ENCODE measurements at places on chromosomes 2 and 18.

DNA sequence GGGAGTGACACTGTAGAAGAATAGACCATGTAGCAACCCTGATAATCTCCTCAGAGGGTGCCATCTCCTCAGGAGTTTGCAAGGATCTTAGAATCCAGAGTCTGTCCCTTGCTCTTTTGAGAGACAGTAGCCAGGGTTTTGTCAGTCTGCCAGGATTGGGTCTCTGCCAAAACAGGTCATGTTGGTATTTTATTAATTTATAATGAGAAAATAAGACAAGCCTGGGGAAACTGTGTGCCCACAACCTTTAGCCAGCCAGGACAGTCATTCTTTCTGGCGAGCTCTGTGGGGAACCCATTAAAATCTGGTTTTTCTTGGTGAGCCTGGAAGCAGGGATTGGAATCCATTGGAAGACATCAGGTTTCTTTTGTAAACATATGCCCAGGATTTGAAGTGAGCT is 78.6 kb downstream of the PTPRM start:
- no peak for DNase-seq

- DNase-seq, result no peak
Measured at GRCh38 chr2:16570516-16570915, 95.1 kb downstream of the CYRIA start.

GRCh38 chr2:174580951-174581350 is 16.7 kb downstream of the WIPF1 start:
- DNase-seq, result no peak

DNA sequence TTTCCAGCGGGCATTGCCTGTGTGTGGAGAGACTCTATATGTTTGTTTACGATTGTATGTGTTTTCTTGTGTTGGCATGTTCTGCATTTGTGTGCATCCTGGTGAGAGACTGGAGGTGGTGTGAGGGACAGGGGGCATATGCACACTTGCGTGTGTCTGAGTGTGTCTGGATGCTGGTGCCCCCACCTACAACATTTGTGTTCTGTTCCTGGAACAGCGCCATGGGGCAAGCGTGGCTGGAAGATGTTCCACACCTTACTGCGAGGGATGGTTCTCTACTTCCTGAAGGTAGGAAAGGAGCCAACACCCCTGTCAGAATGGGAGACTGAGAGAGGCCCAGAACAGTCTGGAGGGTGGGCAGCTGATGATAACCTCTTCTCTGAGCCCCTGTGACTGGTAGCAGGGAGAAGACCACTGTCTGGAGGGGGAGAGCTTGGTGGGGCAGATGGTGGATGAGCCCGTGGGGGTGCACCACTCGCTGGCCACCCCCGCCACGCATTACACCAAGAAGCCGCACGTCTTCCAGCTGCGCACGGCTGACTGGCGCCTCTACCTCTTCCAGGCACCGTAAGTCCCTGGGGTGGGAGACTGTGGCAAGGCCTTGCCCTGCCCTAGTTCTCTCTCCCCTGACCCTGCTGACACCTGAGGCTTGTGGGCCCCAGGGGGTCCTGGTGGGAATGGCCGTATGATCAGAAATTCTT is 23.7 kb downstream of the PSD4 start:
- no peak for DNase-seq

DNA sequence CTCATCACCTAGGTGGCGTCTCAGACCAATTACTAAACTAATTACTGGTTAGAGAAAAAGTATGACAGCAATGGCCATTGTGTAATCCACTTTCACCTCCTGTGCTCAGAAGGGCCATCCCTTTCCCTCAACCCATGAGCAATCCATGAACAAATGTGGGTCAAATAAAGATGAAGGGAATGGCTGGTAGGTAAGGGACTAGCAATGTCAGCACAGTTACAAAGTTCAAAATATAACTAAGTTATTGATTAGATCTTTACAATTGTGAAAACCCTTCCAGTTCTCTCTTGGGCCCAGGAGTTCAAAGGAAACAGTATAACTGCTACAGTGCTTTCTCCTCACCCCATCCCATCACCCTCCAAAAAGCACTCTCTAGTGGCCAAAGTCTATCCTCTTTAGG is 98.3 kb downstream of the DTNA start:
- no peak for DNase-seq

GRCh38 chr2:45816272-45816671 is 164.8 kb downstream of the PRKCE start:
- no peak for DNase-seq

DNA sequence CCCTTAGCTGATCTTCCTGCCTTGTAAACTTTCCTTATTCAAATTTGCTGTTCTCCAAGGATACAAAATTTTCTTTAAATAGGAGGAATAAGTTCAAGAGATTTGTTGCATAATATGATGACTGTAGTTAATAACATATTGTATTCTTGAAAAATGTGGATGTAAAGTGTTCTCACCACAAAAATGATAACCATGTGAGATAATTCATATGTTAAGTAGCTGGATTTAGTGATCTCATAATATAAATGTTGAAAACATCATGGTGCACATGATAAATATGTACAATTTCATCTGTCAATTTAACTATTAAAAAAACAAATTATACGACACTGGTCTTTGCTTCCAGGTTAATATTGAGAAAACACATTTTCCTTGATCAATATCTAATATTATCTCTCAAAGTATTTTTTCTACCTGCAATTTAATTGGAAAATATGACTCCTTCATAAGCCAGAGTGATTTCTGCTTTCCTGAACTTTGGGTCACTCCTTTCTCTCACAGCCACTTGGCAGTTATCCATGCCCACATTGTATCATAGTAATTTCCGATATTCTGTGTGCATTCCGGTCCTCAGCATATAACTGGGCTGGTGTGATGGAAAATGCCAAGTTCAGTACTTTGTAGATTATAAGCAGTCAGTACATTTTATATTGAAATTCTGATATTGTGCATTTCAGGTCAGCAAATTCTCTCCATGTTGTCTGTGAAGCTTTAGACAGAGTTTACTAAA is 152.6 kb downstream of the GULP1 start:
- no peak for DNase-seq

Measured in stimulated activated CD4-positive, alpha-beta T cell treated with anti-CD3 and anti-CD28 coated beads, Interleukin-4, amount 100 ng/mL, for 4 hours (primary cell).